Sigmoid colon (tissue), 7 donors: ENCODE measurements at places on chromosomes 2 and 18. TPM values are rescaled to one million over a fixed set of nuclear protein-coding genes. Genes with fewer than 3 reads are reported as not detected.
A peak's percentile ranks its signal among the peaks of the same experiment; 100 is the strongest.

- DNase-seq = peak; percentile 79
These were observed 24.3 kb downstream of the TMEM237 start for GRCh38 chr2:201618744-201619662.

DNA sequence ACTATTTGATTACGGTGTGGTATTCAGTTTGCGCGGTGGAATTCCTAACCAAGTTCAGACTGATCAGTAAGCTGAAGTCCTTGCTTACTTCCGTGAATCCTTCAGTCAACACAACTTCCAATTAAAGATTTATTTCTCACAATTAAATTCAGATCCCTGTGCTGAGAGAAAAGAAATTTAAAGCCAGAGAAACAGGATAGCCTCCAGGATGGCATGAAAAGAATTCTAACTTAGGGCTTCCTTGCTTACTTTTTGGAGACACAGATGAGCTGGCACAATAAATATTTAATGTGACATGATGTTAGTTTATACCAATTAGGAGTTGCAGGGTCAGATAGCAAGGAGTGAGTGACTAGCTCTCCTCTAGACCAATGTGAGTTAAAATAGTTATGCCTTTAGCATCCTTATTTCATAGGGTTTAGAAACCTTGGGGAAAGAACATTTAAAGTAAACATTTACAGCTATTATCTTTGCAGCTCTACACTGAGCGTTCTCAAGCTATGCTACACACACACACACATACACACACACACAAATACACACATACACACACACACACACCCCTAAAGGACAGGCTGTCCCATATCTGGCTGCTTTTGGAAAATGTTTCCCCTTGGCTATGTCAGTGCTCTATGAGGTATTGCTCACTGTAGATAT is 151.0 kb downstream of the TRIB2 start:
- DNase-seq = no peak

GRCh38 chr18:57980573-57981307 is 63.3 kb upstream of the NEDD4L start:
- DNase-seq = no peak

DNA sequence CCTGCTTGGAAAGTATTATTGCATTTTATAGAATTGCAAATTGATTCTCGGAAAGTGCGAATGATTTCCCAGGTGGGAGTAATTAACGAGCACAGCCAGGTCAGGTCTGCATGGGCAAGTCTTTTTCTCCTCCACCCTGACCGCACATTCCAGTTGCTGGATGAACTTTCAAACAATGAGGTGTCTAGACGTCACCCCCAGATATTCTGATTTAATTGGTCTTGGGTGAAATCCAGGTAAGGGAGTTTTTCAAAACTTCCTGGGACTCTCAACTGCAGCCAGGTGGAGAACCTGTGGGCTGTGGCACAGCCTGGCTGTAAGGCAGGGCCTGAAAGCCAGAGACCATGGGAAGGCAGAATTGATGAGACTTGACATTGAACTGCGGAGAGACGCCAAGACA is 15.9 kb upstream of the RNF152 start:
- no peak for DNase-seq

DNA sequence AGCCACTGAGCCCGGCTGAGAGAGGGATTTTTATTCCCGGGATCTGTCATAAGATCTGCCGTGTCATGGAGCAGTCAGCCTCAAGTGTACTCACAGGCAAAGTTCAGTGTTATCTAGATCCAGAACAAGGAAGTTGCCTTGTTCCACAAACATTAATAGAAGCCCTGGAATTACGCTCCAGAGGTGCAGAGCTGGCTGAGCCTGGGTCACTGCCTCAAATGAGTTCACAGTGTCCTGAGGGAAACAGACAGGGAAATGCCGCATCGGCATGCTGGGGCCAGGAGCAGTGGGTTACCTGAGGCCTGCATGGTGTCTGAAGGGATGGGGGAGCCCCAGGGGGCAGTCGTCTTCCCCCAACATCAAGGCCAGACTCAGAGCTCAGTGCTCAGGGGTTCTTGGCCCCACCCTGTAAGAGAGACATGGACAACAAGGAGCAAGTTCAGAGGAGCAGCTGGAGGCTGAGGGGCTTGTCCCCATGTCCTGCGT is 42.7 kb upstream of the ODC1 start:
- peak; percentile 44 for DNase-seq

The VWC2L gene
- not detected for polyA plus RNA-seq

The LONRF2 gene
- polyA plus RNA-seq = under 0.01 TPM

The MC2R gene
- not detected for polyA plus RNA-seq

The SERPINB4 gene
- 0.07 TPM for polyA plus RNA-seq

The FBLN7 gene
- polyA plus RNA-seq = 3.3 TPM
